ENCODE measurements at places on chromosomes 3 and 15.

DNA sequence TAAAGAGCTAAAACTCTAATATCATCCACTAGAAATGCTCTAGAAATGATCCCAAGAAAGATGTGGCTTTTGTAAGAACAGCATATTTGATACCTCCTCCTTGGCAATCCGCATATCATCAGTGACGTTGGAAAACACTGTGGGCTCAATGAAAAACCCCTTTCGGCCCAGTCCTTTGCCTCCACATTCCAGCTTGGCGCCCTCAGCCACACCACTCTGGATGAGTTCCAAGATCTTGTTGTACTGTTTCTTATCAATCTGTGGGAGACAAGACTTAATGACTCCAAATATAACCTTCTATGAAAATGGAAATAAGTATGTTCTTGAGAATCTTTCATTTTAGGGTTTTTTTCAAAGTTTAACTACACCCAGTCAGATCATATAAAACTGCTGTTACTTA lies 103.6 kb downstream of the ALDH1A2 start:
- no peak for DNase-seq

DNA sequence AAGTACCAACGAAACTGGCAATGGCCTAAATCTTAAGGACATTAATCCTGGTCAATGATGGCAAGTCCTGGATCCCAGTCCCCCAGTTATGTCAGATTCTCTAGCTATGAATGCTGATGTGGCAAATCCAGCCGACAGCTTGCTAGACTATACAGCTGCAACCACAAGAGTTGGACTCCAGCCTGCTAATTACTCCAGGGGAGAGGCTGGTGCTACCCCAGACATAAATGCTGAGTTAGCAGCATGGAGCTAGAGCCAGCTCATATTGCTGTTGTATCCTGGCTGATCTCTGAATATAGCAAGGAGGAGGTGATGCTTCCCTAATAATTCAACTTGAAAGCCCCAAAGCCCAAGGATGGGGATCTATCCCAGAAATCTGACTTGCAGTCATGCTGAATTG lies 207.1 kb downstream of the LRRN1 start:
- DNase-seq: no peak

- no peak for DNase-seq
These were observed 403.2 kb downstream of the ZBTB20 start for GRCh38 chr3:114743746-114744485.

- DNase-seq: no peak
These were observed 35.3 kb upstream of the DPPA4 start for GRCh38 chr3:109372639-109373038.

DNA sequence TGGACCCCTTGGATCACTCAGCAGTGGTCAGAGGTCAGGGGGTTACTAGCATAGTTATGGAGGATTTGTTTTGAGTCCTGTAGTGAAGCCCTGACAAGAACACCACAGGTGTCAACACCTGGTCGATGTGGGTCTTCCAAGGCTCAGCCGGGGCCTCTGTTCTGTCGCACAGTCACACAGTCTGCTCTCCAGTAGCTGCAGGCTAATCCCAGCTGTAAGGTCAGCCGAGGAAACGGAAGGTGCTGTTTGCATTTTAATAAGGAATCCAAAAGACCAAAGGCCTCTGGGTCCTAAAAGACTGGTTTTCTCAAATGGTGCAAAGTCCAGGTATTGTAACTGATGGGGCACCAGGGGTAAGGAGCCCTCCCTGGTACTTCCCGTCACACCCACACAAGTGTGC lies 71.7 kb downstream of the RPLP1 start:
- no peak for DNase-seq
